OCI-LY7 (cell line): ENCODE measurements at places on chromosomes 1 and 21.

DNA sequence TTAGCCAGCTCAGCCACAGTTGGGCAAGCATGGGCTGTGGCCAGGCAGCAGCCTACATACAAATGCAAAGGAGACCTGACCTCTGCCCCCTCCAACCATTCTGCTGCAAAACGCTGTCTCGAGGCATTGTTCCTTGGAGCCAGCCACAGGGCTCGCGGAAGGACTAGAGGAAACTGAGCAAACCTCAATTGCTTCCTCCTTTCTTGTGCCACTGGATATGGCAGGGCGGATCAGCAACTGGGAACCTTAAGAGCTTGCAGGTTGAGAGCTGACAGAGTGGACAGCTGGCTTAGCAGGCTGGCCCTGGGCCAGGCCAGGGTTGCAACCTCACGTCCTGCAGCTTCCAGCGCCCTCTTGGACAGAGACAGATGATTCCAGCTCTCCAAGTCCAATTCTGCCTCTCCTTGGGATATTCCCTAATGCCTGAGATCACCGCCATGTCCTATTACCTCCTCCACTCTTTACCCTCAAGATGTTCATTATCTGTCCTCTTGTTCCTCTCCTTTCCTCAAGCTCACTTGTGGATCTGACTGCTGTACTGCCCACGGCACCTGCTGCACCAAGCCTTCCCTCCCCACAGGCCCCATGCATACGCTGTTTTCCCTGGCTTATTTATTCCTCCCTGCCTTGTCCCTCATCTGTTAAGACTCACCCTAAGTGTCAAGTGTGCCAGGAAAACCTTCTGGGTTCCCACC is 67.5 kb downstream of the SDC3 start:
- DNase-seq, result no peak

GRCh38 chr1:37752583-37753471 is 12.1 kb downstream of the EPHA10 start:
- DNase-seq, result no peak

DNA sequence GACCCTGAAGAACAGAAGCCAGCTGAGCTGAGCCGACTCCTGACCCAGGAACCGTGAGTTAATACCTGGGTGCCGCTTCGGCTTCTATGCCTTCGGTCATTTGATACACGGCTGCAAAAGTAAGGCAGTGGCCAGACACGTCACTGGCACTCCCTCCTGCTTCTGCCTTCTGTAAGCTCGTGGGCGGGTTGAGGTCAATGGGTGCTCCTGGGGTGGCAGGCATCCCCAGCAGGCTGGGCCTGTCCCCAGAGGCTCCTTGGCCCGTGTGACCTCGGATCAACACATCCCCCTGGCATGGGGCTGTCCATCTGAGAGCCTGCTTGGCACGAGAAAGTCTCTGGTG is 35.7 kb upstream of the COL6A1 start:
- no peak for DNase-seq

DNA sequence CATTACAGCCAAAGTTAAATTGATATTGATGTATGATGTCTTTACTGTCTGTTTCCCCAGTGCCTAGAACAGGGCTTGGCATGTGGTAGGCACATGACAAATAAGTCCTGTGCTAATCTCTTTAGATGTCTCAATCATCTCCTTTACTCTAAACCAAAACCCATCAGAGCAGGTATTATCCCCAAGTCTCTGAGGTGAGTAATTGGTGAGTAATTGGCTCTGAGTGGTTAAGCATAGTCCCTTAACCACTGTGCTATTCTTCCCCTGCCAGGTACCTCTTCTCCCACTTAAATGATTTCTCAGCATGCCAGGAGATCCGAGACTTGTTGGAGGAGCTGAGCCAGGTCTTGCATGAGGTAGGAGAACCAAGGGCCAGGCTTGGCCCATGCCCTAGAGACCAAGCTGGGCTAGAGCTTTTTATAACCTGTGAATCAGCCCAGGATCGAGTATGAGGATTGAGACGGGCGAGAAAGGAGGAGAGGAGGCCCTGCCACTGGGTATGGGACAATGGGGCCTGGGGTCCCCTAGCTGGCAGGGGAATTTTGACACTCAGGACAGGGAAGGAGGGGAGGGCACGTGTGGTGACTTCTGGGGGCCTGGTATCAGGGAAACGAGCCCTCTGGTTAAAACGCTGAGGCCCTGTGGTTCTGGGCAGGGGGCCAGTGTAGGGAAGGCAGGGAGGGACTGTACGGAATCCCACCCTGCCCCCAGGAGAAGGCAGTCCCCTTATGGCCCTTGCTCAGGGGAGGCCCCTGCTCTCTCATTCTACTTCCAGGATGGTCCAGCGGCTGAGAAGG is 4.5 kb downstream of the CNKSR1 start:
- DNase-seq, result no peak

GRCh38 chr21:32155226-32155625 is 123.6 kb downstream of the MIS18A start:
- no peak for DNase-seq

- DNase-seq, result no peak
These were observed 40.2 kb upstream of the VWA5B1 start for GRCh38 chr1:20250340-20250989.

DNA sequence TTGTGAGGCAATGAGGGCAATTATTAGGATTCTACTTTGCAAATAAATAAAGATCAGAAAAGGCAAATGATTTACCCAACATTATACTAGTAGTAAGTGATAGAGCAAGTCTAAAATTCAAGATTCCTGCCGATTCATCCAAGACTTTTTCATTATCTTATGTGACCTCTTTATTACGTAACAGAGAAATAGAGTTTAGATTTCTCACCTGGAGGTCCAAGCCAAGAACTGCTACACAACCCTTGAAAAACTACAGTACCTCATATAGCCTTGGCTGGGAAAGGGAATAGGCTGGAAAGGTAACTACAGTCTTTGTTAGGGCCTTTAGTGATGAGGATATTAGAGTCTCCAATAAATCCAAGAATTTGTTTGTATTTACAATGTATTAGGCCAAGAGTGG is 13.3 kb downstream of the EEIG2 start:
- no peak for DNase-seq
